ENCODE measurements at places on chromosomes 6 and 20.

DNA sequence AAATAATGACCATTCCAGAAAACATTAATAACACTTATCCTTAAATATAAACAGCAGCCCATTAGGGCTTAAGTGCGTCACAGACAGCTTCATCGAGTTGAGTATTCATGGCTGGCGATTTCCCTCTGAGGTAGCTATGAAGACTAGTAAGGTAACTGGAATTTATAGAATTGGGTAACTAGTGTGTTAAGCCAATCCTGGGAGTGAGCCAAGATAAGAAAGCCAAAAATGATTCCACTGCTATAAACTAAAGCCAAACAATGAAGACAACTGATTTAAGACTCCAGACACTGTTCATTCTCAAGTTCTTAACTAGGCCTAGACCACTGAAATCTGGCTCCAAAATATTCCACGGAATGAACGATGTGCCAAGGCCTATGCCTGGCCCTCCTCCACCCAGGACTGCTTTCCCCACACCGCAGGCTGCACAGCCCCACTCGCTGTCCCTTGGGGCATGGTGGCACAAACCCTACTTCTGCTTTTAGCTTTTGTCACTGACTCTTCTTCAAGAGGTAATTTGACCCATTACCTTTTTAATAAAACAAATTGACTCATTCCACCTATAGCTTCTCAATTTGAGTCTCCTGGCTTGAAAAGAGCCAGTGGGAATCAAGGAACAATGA, 66.0 kb downstream of the BLOC1S5 start:
- no peak for DNase-seq

GRCh38 chr6:31058128-31058894, 48.0 kb downstream of the MUC22 start:
- DNase-seq, result no peak

GRCh38 chr6:148578489-148578814, 168.4 kb upstream of the UST start:
- DNase-seq, result no peak

- DNase-seq, result no peak
These were observed 47.2 kb upstream of the FAM50B start for GRCh38 chr6:3801960-3802359.

DNA sequence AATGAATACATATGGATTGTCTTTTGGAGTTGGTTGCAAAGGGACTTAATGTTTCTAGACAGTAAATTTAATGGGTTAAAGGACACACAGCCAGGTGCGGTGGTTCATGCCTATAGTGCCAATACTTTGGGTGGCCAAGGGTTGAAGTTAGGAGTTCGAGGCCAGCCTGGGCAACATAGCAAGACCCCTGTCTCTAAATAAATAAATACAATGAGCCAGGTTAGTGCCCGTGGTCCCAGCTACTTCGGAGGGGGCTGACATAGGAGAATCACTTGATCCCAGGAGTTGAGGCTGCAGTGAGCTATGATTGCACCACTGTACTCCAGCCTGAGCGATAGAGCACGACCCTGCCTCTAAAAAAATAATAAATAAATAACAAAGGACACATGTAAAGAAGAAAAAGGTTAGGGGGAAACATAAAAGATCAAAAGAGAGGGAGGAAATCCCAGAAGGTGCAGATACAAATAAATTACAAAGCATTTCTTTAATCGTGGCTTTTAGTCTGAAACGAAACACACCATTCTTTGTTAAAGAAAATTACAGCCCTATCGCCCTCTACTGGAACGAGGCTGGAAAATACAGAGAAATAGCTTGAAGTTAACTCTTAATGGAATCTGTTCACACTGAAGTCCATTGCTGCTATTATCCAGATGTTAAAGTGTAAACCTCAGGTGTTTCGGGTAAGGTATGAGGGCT, 42.6 kb upstream of the SCML4 start:
- no peak for DNase-seq

GRCh38 chr20:45859916-45860315, 2.5 kb downstream of the ZSWIM3 start:
- no peak for DNase-seq

- DNase-seq, result no peak
These were observed 100.9 kb downstream of the RNF144B start for GRCh38 chr6:18488004-18488403.

GRCh38 chr6:130518588-130518987, 152.8 kb downstream of the TMEM200A start:
- DNase-seq, result no peak

- DNase-seq, result no peak
These were observed 720.9 kb downstream of the GRIK2 start for GRCh38 chr6:102114402-102114801.

DNA sequence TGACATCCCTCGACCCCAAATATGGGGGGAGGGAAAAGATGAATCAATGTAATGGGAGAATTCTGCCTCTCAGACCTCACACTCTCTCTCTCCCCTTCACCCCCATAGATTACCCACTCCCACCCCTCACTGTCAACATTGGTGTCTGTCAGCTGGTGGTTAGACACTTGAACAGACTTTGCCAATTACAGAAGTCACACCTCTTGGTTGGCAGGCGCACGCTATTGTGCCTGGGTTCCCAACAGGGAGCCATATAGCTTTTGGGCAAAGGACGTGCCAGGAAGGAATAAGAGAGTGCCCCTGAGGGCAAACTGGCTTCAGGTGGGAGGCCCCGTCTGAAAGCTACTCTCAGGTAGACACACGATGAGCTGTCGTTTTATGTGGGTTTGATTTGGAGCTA, 54.1 kb upstream of the FYN start:
- no peak for DNase-seq

DNA sequence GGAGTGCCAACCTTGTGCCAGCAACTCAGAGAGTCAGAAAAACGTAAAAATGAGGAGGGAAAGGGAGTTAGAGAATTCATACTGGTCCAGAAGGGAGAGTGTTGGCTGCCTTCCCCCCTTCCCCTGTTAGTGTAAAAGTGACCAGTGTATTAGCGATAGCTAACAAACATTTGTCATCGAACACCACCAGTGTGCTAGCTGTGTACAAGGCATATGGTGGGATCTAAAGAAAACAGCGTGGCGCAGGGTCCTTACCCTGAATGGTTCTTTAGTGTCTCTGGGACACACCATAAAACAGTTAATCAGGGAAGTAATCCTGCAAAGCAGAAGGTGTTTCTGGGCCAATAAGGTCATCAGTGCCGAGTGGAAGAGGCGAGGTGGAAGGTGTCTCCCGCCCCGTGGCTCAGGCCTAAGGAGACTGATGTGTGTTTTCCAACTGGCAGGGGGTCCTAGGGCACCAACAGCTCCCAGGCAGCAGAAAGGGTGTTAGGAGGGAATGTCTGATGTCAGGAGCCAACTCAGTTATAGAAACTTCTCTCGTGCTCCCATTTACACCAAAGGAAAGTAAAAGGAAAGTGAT, 91.9 kb downstream of the TCP11 start:
- no peak for DNase-seq

- DNase-seq, result no peak
These were observed 26.1 kb downstream of the MANBAL start for GRCh38 chr20:37315452-37316110.

DNA sequence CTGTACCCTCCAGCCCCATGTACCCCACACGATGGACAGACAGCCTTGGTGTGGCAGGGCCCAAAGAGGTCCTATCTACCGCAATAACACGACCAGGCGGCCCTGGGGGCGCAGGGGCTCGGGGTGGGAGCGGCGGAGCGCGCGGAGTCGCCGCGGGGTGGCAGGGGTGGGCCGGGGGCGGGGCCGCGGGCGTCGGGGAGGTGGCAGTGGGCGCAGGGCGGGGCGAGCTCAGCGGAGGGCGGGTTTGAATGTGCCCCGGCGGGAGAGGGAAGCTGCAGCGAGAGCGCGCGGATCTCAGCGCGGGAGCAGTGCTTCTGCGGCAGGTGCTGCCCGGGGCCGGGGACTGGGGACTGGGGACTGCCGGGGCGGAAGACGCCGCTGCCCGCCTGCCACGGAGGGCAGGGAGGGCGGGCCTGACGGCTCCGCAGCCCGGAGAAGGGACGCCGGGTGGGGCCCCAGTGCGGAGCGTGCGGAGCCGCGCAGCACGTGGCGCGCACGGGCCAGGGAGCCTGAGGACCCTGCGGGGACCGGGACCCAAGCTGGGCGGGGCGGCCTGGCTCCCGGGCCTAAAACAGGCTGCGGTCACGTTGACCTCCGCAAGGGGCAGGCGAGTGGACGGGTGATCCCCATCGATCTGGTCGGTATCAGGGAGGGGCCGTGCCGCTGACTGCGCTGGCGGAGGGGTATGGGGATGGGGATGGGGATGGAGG, at the start of gene SLC29A1:
Gene SLC29A1, plus strand, starts transcription at position 277 of the 710 bp plus-strand sequence. CDS start 3,719 bp downstream, outside the sequence.
- DNase-seq, result peak; percentile 74

DNA sequence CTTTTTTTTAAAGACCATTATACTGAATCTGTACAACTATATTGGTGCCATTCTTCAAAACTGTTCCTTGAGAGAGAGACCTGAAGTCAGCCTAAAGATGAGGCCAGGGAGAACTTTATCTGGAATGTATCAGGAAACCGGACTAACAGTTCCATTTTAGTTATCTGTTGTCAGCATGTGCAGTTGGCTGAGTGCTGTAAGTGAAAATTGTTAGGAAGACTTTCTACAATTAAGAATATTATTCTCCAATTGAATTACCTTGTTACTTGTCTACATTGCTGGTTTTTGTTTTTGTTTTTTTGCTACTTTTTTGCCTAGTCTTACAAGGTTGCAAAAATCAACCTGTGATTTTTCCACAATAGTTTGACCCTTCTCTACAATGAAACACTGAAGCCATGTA, 7.5 kb downstream of the CEP57L1 start:
- no peak for DNase-seq

- no peak for DNase-seq
These were observed 159.5 kb downstream of the SOD2 start for GRCh38 chr6:159533568-159533967.

- DNase-seq, result no peak
These were observed 55.9 kb downstream of the MAP3K5 start for GRCh38 chr6:136736281-136736960.

- no peak for DNase-seq
These were observed at the start of gene SLC17A1 for GRCh38 chr6:25831532-25832306. TSS of gene SLC17A1 (minus strand) at chr6:25832052. CDS start at chr6:25830557, 1,495 bp downstream.

DNA sequence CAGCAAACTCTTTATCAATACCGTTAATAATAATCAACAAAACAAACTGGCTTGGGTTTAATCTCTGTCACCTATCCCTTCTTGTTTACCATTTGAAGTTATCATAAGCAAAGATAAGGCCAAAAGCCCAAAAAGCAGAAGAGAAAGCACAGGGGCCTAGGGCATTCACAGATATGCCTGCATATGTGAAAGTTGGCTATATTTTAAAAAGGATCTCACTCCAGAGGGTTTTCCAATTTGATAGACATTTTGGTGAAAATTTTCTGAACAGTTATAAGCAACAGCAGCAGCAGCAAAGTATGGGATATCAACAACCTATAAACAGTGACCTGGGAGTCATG, 101.1 kb downstream of the ATXN1 start:
- DNase-seq, result no peak

DNA sequence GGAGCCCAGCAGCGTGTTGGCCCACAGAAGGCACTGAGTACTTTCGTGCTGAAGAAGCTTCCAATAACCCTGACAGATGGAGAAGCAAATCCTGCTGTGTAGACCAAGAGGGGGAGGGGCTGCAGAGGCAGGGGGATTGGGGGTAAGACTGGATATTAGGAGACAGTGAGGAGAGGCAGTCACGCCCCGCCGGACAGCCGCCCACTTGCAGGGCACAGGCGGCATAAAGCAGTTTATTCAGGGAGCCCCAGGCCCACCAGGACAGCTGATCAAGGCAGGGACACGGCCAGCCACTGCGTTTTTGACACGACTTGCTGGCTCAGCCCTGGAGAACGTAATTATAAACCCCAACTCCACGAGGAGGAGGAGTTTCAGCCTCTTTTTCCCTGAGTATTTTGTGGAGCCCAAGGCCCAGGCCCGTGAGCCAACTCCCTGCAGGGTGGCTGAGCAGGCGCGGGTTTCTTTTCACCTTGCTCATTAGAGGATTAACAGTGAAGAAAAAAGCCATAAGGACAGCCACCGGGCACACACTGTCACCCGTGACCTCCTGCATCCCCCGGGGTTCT, 177.9 kb downstream of the TFAP2C start:
- DNase-seq, result no peak

DNA sequence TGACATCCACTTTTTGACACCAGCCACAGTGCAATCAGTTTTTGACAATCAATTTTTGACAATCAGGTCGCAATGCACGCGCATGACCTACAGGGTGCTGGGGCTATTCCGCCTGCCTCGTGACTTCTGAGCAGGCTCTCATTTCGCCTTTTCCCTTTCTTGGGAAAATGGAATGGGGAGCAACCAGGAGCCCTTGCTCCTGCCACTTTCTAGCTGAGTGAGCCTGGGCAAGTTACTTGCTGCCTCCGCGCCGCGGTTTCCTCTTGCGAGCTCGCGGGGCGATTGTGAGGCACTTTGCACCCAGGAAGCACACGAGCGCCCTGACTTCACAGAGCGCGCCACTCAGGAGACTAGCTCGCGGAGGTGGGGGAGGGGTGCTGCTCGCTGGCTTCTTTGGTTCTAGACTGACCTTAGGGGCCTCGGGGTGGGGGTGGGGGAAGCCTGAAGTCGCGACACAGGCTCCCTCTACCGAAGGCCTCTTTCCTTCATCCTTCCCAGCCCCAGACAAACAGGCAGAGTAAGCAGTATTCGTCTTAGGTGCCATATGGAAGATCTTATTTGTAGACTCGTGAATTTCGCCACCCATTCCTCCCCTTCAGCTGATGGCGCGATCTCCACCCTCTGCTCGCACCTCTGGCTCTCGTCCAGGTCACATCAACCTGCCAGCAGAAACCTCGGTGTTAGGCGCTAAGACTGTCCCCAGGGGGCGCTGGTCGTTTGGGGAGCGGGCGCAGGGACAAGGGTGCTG, 4.6 kb downstream of the TP53TG5 start:
- DNase-seq, result peak; percentile 81

GRCh38 chr20:19019734-19020364, 192.6 kb upstream of the SLC24A3 start:
- no peak for DNase-seq

- no peak for DNase-seq
These were observed 23.7 kb downstream of the PLCB1 start for GRCh38 chr20:8155812-8156211.

- DNase-seq, result no peak
These were observed 256.5 kb upstream of the RREB1 start for GRCh38 chr6:6851059-6851948.

- no peak for DNase-seq
These were observed 427.0 kb upstream of the SPTLC3 start for GRCh38 chr20:12581644-12582289.

- no peak for DNase-seq
These were observed 21.9 kb upstream of the CNKSR3 start for GRCh38 chr6:154532426-154532825.

DNA sequence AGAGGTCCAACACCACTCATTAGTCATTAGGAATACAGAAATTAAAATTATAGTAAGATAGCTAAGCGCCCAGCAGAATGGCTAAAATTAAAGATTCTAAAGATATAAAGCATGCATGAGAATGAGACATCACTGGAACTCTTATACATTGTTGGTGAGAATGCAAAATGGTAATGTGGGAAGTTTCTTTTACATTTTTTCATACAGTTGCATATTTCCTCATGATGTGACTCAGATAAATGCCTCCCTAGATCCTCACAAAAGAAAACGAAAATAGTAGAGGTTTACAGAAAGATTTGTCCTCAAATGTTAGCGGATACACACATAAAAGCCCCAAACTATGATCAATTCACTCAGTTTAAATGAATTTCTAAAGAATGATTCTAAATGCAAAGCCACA, 633.7 kb upstream of the GJE1 start:
- DNase-seq, result no peak

GRCh38 chr20:48381353-48382120, 446.3 kb downstream of the PREX1 start:
- DNase-seq, result no peak

- DNase-seq, result no peak
These were observed 243.1 kb upstream of the ECI2 start for GRCh38 chr6:4378319-4378996.
